ENCODE measurements at places on chromosomes 1 and 21.

DNA sequence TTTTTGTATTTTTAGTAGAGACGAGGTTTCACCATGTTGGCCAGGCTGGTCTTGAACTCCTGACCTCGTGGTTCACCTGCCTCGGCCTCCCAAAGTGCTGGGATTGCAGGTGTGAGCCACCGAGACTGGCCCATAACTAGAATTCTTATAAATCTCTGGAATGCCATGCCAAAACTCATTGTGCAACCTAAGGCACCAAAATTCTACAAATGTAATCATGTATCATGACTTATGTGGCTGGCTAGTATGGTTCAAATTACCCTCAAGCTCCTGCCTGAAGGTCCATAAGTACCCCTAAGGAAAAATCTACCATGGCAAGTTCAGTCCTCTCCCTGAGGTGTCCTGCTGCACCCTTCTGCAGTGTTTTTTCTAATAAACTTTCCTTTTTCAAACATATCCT is 63.8 kb upstream of the CSF1 start:
- DNase-seq: no peak

DNA sequence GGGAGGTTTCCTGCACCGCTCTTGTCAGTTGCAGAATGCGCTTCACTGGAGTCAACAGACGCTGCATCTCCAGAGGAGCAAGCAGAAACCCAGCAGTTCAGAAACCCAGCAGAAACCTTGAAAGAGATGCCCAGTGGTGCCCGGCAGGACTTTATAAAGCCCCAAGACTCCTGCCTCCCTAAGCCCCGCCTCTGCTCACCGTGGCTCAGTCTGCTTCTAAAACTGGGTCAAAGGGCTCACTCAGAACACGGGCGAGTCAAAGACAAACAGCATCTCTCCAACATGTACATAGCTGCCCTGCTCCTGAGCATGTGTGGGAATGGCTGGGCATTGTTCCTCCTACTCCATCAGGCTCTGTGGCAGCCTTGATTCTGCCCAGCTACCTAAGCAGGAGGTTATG is at the start of gene HMGCS2:
TSS of gene HMGCS2 (minus strand) at position 128 of the 400 bp plus-strand sequence. CDS start at position 67, 61 bp downstream.
- DNase-seq: no peak

DNA sequence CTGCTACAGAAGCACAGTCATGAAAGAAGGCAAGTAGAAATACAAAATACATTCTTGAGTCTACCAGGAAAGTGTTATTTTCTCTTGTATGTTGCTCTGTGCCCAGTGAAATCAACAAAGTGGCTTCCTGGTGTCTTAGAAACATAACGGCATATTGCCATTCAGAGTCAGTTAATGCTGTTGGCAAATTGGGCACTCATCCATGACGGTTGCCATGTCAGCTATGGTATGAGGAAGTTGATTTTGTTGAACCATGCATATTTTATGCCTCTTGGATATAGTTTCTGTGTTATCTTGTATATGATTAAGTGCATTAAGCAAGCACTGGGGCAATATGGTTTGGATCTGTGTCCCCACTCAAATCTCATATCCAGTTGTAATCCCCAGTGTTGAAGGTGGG is 153.1 kb upstream of the CXADR start:
- DNase-seq: no peak

DNA sequence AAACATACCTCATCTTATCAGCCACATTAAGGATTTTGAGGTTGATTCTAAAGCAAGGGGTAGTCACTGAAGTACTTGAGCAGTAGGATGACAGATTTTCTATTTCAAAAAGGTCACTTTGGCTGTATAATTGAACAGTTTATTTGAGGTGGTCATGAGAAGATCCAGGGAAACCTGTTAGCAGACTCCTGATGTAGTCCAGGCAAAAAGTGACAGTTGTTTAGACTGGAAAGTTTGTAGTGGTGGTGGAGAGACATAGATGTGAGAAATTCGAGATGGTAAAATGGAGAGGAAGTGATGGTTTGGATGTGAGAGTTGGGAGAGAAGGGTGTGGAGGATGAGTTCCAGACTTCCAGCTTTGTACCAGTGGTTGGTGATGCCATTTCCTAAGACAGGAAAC is 7.5 kb downstream of the FAM163A start:
- DNase-seq: no peak

DNA sequence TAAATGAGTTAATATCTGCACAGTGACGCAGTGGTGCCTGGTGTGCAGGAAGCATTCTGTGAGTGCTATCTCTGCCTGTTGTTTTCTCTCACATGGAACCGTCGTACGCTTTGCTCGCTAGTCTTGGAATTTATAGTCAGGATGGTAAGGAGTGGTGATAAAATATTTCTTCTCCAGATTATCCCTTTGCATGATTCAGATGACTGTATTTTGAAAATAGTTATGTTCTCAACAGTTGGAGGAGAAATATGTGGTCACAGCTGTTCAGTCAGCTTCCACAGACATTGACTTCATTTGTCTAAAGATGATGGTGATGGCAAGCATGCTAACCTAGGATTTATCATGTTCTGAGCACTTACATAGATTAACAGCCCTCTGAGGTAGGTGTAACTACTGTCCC is 41.3 kb upstream of the VAMP3 start:
- no peak for DNase-seq

- no peak for DNase-seq
Observed at GRCh38 chr1:64090436-64090835, 113.0 kb upstream of the UBE2U start.

- no peak for DNase-seq
Observed at GRCh38 chr1:204868340-204868700, 2.3 kb upstream of the NFASC start.

GRCh38 chr1:240888039-240888786 is 276.3 kb upstream of the GREM2 start:
- DNase-seq: no peak

- no peak for DNase-seq
Observed at GRCh38 chr1:41500378-41500777, 15.9 kb upstream of the EDN2 start.

Data from Kasumi-1 (cell line).